ENCODE measurements at places on chromosomes 5 and 9.

GRCh38 chr5:150541397-150541675 lies 33.4 kb downstream of the NDST1 start:
- no peak for DNase-seq

- DNase-seq = no peak
Measured at GRCh38 chr9:134377143-134377484, 50.9 kb downstream of the RXRA start.

DNA sequence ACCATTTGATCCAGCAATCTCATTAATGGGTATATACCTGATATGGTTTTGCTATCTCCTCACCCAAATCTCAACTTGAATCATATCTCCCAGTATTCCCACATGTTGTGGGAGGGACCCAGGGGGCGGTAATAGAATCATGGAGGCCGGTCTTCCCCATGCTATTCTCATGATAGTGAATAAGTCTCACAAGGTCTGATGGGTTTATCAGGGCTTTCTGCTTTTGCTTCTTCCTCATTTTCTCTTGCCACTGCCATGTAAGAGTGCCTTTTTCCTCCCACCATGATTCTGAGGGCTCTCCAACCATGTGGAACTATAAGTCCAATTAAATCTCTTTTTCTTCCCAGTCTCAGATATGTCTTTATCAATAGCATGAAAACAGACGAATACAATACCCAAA lies 74.5 kb upstream of the APC start:
- DNase-seq = no peak

GRCh38 chr9:98568234-98568908 lies 140.4 kb downstream of the GABBR2 start:
- DNase-seq = no peak

- no peak for DNase-seq
Measured at GRCh38 chr5:145118127-145118526, 717.0 kb downstream of the PRELID2 start.

- no peak for DNase-seq
Measured at GRCh38 chr9:92059661-92060060, 55.6 kb downstream of the SPTLC1 start.

GRCh38 chr5:134111741-134112647 lies 2.5 kb upstream of the TCF7 start:
- no peak for DNase-seq

DNA sequence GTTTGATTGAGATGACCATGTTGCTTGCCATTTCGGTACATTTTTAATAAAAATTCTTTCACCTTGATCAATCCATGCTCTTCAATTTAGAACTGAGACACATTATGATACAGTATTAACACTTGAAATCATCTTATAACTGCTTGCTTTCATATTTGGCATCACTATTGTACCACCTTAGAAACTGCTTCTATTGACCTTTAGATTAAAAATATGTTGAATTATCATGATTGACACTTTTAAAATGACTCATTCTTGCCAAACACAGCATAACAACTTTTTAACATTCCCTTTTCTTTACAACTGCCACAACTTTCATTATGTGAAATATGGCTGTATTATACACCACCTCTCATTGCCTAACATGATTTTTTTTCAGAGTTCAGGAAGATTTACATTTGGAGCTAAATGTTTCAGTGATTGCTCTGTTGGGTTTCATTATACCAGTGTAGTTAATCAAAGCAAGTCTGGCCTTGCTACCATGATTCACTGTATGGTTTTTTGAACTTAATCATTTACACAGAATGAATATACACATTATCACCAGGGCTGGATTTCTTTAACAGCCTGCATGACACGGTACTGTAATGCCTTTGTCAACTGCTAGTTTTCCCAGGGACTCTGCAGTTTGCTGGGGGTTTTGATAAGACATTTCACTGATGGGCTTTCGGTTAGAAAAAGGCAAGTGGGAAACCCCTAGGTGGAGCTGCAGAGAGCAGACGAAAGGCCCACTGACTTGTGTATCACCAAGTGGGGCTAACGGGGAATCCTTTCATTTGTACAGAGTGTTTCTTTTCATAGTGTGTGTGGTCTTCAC lies 93.6 kb upstream of the TLE4 start:
- DNase-seq = no peak

DNA sequence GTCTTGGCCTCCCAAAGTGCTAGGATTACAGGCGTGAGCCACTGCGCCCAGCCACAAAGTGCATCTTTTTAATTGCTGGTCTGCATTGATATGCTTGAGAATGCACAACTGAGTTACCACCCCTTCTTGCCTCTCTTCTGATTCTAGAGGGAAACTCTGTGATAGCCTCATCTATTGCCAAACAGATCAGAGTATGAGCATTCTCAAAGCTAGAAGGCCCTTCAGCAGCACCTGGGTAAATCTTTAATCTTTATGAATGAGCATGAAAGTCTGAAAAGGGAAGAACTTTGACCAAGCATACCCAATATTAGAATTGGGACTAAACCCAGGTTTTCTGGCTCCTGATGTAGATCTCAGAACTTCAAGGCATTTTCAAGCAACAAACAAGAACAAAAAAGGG lies 298.3 kb upstream of the TNC start:
- no peak for DNase-seq

All from HFF-Myc (cell line).